SK-N-DZ (cell line): ENCODE measurements at places on chromosomes 1 and 21.

GRCh38 chr21:38496224-38496623 is 2.1 kb downstream of the ERG start:
- DNase-seq = no peak

- no peak for DNase-seq
Measured at GRCh38 chr1:211328866-211329475, 2.3 kb downstream of the TRAF5 start.

- DNase-seq = no peak
Measured at GRCh38 chr1:175503538-175503937, 239.9 kb downstream of the TNR start.

DNA sequence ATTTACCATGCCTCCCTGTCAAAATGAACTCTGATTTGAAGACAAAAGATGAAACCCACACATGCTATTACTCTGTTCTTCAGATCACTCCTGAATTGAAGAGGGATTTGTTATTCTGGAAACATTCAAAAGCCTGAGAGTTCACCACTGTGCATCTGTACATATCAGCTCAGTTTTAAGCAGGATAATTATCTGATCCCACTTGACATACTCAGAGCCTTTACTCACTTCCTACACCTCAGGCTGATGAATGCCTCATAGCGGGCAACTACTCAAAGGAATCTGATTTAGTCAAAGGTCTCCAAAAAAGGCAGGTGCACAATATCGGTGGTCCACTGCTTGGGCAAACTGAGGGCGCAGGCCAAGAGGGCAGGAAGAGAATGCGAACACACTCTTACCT is 47.5 kb upstream of the LPAR3 start:
- DNase-seq = no peak

- DNase-seq = peak; percentile 70
Measured at GRCh38 chr1:25996966-25997827, 666 bp downstream of the PAFAH2 start.

- no peak for DNase-seq
Measured at GRCh38 chr1:37478451-37478881, 4.1 kb downstream of the ZC3H12A start.

DNA sequence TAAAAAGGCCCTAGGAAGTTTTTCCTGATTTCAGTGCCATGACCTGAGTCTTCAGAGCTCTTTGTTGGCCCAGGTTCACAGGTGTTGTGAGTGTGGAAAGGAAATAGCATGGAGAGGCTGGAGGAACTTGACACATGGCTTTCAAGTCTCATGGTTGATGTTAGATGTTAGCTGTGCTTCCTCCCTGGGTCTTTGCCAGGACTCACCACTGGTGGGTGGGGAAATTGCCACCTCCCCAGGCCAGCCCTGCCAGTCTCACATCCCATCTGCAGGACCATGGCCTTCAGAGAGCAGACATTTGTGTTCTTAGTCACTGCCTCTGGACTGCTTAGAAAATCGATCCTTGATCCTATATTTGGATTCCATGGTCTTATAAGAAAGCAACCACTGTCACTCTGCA is 383.2 kb downstream of the DISC1 start:
- DNase-seq = no peak

DNA sequence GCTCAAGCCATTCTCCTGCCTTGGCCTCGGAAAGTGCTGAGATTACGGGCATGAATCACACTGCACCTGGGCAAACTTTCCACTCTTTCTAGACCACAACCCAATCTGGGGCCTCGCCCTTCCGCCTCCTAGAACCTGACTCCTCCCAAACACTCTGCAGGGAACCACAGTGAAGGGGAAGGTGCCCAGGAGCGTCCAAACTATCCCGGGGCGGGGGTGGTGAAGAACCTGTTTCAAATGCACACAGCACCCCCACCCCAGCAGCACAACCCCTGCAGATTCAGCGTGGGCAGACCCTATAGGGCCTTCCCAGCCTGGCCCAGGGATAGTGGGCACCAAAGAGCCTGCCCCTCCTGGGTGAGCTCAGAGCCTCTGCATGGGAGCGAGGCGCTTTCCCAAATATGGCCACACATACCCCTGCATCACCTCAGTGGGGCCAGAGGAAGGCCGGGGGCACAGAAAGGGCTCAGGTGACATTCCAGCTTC is 86.9 kb downstream of the STUM start:
- no peak for DNase-seq

DNA sequence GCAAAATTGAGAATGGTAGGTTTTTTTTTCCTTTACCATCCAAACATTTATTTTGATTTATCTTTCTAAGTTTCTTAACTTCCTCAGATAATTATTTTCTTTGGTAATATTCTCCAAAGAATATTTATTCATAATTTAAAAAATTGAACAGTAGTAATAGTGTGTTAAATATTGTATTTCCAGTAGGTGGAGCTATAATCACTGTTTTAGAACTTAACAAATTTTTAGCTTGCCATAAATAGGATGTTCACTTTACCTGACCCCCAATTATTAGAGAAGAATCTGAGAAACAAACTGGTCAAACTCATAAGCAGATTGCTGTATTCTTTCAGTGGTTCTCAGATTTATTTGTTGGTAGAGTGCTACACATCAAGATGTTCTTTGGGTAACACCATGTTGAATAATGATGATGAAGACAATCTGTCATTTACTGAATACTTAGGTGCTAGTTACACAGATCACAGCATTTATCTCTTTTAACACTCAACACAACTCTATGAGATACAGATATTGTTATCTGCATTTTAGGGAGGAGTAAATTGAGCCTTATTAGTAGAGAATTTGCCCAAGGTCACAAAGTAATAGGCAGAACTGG is 82.4 kb upstream of the GPR88 start:
- no peak for DNase-seq

DNA sequence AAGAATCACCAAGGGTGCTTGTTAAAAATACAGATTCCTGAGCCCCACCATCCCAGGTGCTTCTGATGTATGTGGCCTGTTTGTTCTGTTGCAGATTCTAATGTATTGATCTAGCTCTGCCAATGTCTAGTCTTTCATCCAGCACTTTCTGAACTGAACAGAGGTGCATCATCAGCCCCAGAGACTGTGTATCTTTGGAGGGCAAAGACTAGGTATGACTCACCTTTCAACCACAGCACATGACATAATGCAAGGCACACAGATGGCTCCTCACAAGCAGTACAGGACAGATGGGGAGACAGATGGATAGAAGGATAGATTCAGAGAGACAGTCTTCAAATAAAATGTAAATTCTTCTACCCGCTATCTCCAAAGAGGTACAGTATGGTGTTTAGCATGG is 32.3 kb downstream of the CD58 start:
- DNase-seq = no peak

DNA sequence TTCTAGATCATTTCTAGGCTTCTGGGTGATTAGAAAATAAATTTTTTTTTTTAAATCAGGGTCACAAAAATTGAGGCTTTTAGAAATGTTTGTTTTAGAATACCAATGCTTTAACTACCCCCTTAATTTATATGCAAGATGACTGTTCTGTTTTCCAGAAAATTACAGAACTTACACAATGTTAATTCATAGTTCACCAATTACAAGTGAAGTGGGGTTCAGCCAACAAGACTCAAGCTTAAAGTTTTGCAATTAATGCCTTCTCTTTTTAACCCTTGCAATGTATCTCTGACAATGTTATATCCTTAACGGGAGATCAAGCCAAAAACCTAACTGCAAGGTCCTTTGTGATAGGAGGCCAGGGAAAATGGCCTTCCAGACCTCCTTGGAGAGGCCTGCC is 5.6 kb downstream of the PRELP start:
- DNase-seq = no peak

- no peak for DNase-seq
Measured at GRCh38 chr1:231500666-231501065, 27.8 kb upstream of the TSNAX start.

DNA sequence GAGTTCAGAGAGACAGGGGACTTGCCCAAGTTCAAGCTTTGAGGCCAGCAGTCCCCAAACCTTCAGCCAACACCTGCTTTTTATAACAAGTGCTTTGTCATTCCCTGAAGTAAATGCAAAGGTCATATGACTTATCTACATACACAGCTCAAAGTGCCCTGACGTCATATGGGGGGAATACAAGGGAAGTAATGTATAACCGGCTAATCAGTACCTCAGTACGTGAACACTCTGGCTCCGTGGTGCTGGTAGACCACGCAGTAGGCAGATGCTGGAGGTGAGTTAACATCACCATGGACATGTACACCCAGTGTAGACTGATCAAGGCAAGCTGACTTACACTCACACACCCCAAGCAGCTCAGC is 60.0 kb downstream of the BACE2 start:
- no peak for DNase-seq

- no peak for DNase-seq
Measured at GRCh38 chr1:201486187-201486586, 17.2 kb upstream of the PHLDA3 start.

GRCh38 chr1:41533016-41533730 is 48.7 kb upstream of the EDN2 start:
- DNase-seq = no peak

DNA sequence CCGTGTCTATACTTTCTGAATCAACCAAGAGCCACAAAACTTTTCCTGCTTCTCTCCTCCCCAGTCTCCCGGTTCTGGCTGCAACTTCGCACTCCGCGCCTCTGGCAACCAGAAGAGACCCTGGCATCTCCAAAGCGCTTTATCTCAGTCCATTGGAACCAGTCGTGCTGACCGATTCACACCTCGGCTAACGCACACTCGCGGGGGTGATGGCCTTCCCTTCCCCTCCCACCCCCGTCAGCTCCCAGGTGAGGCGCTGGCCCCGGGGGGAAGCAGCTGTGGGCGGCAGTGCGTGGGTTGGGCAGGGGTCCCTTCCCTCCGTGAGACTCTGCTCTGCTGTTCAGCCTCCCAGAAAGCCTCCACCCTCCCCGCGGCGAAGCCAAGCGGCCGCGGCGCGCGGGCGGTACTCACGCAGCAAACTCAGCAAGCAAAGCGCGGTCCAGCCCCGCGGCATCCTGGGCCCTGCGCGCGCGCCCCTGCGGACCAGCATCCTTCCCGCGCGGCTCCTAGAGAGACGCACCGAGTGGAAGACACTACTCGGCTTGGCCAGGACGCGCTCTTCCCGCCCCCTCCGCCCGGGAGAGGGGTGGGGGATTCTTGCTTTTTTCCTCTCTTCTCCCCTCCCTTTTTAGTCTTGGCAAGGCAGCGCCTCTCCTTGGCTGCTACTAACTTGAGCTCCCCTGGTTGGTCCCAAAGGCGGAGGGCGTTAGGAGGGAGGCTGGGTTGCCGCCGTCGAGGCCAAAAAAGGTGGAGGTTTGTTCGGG is at the start of gene CD34:
TSS of gene CD34 (minus strand) at position 535 of the 764 bp plus-strand sequence. CDS start at position 490, 45 bp downstream.
- peak; percentile 2 for DNase-seq

- DNase-seq = no peak
Measured at GRCh38 chr1:54500107-54500431, 48.0 kb upstream of the ACOT11 start.

GRCh38 chr21:26691416-26691815 is 118.3 kb upstream of the CYYR1 start:
- DNase-seq = no peak

GRCh38 chr1:210089855-210090254 is 142.7 kb upstream of the SERTAD4 start:
- DNase-seq = no peak

GRCh38 chr1:11653861-11654136 is 430 bp downstream of the FBXO2 start:
- DNase-seq = no peak

DNA sequence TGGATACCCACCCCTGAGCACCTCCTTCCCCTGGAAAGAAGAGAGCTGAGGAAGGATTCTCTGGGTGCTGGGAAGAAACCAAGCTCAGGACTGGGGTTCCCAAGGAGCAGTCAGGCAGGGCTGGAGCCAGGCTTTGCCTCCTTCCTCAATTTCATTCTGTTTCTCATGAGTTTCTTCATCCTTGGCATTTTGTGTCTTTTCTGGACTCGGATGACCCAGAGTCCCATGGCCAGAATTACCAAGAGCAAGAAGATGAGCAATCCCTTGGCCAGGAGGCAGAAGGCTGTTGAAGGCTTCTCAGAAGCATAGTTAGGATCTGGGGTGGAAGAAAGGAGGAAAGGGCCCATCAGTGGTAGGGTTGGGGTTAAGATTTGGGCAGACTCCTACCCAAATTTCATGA is 2.5 kb downstream of the SLAMF9 start:
- DNase-seq = no peak

- DNase-seq = no peak
Measured at GRCh38 chr1:87916965-87917364, 588.3 kb downstream of the LMO4 start.

DNA sequence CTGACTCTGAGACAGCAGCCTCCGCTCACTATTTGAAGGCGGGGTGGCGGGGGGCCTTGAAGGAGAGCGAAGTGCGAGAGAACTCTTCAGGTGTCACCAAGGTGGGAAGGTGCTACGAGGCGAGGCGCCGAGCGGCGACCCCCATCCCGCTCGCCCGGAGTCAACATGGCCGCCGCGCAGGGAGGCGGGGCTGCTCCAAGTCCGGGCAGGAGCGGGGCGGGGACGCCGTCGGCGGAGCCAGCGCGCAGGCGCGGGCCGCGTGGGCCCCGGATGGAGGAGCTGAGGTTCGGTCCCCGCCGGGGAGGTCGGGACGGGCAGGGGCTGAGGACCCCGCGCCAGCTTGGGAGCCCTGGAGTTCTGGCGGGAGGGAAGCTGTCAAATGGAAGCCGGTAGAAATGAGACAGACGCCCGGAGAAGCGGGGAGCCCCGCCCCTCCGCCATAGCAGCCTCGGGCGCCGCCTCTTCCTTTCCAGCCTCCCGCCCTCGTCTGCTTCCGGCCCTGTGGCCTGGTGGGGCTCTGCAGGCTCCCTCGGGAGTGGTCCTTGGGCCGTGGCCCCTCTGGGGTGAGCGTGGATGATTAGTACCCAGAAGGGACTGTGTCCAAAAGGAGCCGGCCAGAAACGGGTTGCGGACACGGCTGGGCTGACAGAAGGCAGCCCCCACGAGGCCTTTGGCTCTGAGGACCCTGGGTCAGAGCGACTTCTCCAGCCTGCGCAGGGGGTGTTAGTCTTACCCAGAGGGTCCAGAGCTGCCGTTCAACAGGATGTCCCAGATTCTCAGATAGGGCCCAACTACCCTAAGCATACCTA is at the start of gene PIGV:
TSS of gene PIGV (plus strand) at position 245 of the 809 bp plus-strand sequence. CDS start 2,866 bp downstream, outside the sequence.
- peak; percentile 87 for DNase-seq

- peak; percentile 9 for DNase-seq
Measured at GRCh38 chr1:55476445-55477015, 261.4 kb upstream of the USP24 start.

DNA sequence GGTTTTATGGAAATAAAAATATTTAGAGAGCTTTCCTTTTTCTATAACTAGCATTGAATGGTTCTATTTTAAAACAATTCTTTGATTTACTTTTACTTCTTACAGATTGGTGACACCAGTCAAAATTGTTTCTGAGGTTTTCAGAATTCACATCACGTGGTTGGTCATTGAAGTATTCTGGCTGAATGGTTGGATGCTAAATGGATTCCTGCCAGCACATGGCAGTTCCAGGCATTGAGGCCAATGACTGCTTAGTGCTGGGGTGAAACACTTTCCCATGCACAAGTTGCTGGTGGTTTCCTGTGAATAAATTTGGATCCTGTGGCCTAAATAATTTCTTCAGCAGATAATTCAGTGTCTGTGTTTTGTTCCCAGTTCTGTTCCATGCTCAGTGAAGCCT is 20.6 kb downstream of the NCAM2 start:
- peak; percentile 26 for DNase-seq

- no peak for DNase-seq
Measured at GRCh38 chr1:154557939-154558719, at the start of gene UBE2Q1. UBE2Q1 (minus strand) TSS chr1:154558662; CDS start chr1:154558553, 109 bp downstream.
